Thoracic aorta (tissue), 2 donors: ENCODE measurements at places on chromosomes 3 and 15. TPM values are rescaled to one million over a fixed set of nuclear protein-coding genes. Genes with fewer than 3 reads are reported as not detected.
A peak's percentile ranks its signal among the peaks of the same experiment; 100 is the strongest.

GOLGA8A gene
- total RNA-seq: 104 TPM

NTRK3 gene
- total RNA-seq: 87.3 TPM

DNA sequence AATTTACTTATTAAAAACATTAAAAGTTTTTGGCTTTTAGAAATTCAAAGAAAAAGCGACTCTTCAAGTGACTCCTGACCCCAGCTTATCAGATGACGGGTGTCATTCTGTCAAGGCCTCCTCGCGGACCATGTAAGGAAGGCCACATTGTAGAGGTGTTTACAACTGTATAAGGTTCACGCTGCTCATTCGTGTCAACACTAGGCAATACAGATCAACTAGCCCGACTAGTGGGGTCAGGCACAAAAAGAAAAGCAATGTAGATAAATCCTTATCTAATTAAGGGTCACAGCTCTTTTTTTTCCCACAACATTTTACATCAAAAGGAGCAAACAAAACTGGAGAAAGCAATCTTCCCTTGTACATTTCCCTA is 207.5 kb upstream of the NR2F2 start:
- no peaks in the 10 kb centered on the region for H3K27me3 ChIP-seq
- no peaks in the 10 kb centered on the region for H3K4me1 ChIP-seq

DNA sequence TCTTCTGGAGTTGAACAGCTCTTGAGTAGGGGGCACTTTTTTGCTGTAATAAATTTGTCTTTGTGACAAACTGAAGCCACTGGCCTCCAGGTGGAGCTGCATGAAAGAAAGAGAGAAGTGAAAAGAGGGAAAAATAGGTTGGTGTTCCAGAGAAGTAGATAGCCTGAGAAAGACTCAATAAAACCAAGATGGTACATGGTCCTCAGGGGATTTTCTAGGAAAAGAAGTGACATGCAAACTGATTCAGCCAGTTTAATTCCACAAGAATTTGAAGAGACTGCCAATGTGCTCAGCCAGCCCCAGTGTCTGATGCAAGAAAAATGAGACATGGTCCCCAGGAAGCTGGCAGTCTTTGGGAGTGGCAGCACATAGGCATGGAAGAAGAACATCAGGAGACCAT is 152.7 kb downstream of the CD47 start:
- no peaks in the 10 kb centered on the region for H3K27me3 ChIP-seq
- H3K4me1 ChIP-seq: peaks cover 7% of the 10 kb centered on the region
- no peaks in the 10 kb centered on the region for H3K36me3 ChIP-seq
- no peak overlapping the region for H3K4me3 ChIP-seq
- H3K27ac ChIP-seq: no peak overlapping the region

- DNase-seq: no peak
- H3K27me3 ChIP-seq: no peaks in the 10 kb centered on the region
- no peak overlapping the region for H3K27ac ChIP-seq
- peaks cover 40% of the 10 kb centered on the region for H3K4me1 ChIP-seq
- H3K4me3 ChIP-seq: no peak overlapping the region
- no peaks in the 10 kb centered on the region for H3K36me3 ChIP-seq
Measured at GRCh38 chr3:72485641-72486040, 362.6 kb downstream of the SHQ1 start.

DNA sequence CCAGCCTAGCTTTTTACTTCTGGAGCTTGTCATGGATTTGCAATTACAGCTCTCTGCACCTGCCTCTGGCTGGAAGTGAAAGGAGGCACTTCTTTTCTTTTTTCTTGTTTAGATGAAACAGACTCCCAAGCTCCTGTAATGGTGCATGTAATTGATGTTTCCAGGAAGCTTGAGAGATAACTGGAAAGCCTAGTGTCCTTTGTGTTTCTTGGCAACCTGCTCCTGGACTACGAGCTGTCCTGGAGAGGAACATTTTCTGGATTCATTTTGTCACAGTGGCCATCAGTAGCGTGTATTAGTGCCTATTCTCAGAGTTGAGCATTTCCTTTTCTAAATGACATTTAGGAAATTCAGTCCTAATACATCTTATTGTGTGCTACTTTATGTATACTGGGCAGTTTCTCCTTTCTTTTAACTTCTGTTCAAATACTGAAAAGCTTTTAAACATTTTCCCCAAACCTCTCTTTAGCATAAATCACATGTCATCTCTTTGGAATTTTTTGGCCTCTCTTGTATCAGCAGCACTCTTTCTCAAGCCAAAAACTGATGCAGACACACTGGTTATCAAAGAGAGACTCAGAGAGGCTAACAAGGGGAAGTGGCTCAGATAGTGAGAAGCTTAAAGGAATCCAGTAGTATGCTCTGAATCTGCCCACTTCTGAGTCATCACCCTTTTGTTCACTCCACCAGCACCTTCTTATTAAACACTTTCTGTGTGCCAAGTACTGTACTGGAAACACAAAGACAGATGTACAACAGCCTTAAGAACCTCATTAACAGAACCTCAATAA is 62.6 kb upstream of the SLC2A2 start:
- H3K36me3 ChIP-seq: peaks cover 11% of the 10 kb centered on the region
- no peaks in the 10 kb centered on the region for H3K27me3 ChIP-seq

GRCh38 chr3:112979244-112979832 is 4.4 kb upstream of the CD200R1 start:
- no peaks in the 10 kb centered on the region for H3K36me3 ChIP-seq
- no peaks in the 10 kb centered on the region for H3K4me1 ChIP-seq
- no peak for DNase-seq

- no peaks in the 10 kb centered on the region for H3K36me3 ChIP-seq
- H3K4me1 ChIP-seq: peaks cover 19% of the 10 kb centered on the region
- no peak overlapping the region for H3K4me3 ChIP-seq
- no peak overlapping the region for H3K27ac ChIP-seq
Measured at GRCh38 chr3:28947061-28947460, 333.8 kb upstream of the RBMS3 start.

- H3K27me3 ChIP-seq: no peaks in the 10 kb centered on the region
- H3K4me3 ChIP-seq: no peak overlapping the region
- H3K36me3 ChIP-seq: no peaks in the 10 kb centered on the region
- peak overlapping the region; percentile 43 for H3K27ac ChIP-seq
- no peak for DNase-seq
Measured at GRCh38 chr15:90581771-90582352, 52.1 kb downstream of the CRTC3 start.

DNA sequence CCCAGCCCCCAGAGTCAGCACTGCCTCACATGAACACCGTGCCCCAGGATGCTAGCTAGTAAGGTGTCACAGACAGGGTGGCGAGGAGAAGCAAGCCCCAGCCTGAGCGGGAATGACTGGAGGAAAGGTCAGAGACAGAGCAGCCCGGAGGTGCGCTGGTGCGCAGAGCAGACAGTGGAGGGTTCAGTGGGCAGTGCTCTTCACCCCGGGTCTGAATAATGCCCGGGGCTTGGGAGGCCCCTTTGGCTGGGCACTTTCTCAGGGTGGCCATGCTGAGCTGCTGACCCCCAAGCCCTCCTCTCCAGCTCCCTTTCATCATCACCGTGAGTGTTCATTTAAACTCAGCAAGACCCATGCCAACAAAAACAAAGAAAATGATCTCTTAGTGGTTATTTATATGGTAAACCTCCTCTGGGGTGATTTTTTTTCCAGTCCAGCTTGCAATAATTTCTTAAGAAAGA is 110.8 kb downstream of the VGLL4 start:
- H3K4me3 ChIP-seq: no peak overlapping the region
- H3K27ac ChIP-seq: no peak overlapping the region
- DNase-seq: no peak
- peaks cover 28% of the 10 kb centered on the region for H3K4me1 ChIP-seq
- no peaks in the 10 kb centered on the region for H3K27me3 ChIP-seq

DNA sequence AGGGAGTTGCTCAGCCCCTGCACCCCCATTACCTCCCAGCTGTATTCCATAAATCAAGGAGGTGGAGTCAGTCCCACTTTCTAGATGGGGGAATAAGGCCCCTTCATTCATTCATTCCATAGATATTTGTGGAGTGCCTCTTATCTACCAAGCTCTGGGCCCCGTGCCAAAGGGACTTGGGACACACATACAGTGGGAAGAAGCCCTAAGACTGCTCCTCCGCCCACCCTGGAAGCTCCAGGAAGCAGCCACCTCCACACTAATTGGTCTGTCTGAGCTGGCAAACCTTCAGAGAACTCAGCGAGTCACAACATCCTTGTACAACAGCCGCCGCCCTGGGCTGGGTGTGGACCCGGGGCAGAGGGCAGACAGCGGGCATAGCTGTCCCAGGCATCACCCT is 6.4 kb downstream of the STRA6 start:
- no peak overlapping the region for H3K27ac ChIP-seq
- no peaks in the 10 kb centered on the region for H3K36me3 ChIP-seq
- no peaks in the 10 kb centered on the region for H3K27me3 ChIP-seq
- H3K4me3 ChIP-seq: no peak overlapping the region
- peaks cover 24% of the 10 kb centered on the region for H3K4me1 ChIP-seq
